ENCODE measurements at places on chromosomes 4 and X. TPM values are rescaled to one million over a fixed set of nuclear protein-coding genes. Genes with fewer than 3 reads are reported as not detected.
A peak's percentile ranks its signal among the peaks of the same experiment; 100 is the strongest.

DNA sequence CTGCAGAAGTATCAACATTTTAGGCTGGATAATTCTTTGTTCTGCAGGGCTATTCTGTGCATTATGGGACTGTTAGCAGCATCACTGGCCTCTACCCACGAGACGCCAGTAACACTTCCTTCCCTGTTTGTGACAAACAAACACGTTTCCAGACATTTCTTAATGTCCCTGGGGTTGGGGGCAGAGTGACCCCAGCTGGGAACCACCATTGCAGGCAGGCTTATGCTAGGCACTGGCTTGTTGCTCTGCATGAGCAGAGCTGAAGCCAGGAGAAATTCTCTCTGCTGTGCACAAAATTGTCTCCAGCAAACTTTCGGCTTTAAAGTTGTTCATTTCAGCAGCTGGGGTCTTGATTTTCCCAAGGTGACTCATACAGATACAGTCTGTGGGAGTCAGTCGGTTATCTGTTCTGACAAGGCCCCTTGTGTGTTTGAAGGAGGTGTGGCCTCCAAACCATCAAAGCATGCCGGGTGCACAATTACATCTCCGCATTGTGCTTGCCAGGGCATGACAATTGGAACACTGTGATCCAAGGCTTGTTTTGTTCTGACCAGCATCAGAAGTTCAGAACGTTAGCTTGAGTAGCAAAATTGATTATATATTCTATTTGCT, 156.4 kb upstream of the BOD1L1 start:
- DNase-seq: no peak

DNA sequence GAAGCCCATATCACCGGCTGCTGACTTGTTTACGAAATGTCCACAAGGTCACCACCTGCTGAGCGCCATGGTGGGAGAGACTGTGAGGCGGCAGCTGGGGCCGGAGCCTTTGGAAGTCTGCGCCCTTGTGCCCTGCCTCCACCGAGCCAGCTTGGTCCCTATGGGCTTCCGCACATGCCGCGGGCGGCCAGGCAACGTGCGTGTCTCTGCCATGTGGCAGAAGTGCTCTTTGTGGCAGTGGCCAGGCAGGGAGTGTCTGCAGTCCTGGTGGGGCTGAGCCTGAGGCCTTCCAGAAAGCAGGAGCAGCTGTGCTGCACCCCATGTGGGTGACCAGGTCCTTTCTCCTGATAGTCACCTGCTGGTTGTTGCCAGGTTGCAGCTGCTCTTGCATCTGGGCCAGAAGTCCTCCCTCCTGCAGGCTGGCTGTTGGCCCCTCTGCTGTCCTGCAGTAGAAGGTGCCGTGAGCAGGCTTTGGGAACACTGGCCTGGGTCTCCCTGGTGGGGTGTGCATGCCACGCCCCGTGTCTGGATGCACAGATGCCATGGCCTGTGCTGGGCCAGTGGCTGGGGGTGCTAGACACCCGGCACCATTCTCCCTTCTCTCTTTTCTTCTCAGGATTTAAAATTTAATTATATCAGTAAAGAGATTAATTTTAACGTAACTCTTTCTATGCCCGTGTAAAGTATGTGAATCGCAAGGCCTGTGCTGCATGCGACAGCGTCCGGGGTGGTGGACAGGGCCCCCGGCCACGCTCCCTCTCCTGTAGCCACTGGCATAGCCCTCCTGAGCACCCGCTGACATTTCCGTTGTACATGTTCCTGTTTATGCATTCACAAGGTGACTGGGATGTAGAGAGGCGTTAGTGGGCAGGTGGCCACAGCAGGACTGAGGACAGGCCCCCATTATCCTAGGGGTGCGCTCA, 8.7 kb upstream of the MSANTD1 start:
- no peak for DNase-seq

- DNase-seq: no peak
These were observed 32.7 kb downstream of the ELF2 start for GRCh38 chr4:139144161-139144859.

DNA sequence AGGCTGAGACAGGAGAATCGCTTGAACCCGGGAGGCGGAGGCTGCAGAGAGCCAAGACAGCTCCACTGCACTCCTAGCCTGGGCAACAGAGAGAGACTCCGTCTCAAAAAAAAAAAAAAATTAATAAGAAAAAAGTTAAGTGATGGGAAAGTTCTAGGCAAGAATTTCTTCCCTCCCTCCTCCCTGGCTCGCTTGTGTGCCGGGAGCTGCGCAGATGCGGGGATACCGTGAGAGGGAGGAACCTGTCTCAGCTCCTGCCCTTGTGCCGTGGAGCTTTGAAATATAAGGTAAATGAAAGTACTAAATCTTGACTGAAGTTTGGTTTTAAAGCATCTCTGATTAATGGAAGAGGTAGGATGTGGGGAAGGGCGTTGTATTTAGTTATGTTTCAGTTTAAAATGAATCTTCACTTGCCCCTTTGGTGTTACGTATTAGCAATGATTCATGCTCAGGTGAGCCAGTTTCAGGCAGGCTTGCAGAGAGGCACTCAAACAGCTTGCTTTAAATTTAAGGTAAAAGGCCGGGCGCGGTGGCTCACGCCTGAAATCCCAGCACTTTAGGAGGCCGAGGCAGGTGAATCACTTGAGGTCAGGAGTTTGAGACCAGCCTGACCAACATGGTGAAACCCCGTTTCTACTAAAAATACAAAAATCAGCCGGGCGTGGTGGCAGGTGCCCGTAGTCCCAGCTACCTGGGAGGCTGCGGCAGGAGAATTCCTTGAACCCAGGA, 1.4 kb upstream of the UFSP2 start:
- no peak for DNase-seq

DNA sequence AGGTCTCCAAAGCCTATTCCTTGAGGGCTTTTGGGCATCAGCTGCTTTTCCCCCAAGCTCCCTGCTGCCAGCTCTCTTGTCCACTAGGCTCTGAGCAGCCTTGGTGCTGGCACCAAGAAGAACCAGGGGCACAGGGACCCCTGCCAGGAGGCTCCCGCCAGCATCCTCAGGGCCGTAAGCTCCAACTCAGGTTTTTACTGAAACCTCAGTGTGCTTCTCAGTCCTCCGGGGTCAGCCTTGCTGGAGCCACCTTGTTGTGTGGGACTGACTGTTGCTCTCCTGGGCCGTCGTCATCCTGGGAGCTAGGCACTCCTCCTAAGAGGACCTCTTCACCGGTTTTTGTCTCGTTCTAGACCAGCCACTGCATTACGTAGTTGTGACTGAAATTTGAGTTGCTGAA, 38.9 kb downstream of the NOP14 start:
- no peak for DNase-seq

GRCh38 chrX:145881175-145881995, 63.8 kb downstream of the SLITRK2 start:
- DNase-seq: no peak

DNA sequence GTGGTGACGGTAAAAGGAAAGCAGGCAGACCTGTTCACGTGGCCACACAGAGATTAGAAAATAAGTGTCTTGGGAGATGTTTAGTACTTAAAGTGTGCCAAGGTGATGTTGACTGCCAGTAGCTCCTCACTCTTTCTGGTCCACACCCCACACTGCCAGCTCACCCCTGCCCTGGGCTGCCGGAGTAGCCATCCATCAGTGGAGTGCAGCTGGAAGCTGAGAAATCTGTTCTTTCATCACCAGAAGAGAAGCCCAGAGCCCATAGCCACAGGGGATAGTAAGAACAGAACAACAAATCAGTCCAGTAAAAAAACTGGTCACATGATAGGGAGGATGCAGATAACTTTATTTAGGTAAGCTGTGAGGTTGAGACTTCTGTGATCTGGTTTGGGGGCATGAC, 64.1 kb downstream of the WWC2 start:
- DNase-seq: no peak

DNA sequence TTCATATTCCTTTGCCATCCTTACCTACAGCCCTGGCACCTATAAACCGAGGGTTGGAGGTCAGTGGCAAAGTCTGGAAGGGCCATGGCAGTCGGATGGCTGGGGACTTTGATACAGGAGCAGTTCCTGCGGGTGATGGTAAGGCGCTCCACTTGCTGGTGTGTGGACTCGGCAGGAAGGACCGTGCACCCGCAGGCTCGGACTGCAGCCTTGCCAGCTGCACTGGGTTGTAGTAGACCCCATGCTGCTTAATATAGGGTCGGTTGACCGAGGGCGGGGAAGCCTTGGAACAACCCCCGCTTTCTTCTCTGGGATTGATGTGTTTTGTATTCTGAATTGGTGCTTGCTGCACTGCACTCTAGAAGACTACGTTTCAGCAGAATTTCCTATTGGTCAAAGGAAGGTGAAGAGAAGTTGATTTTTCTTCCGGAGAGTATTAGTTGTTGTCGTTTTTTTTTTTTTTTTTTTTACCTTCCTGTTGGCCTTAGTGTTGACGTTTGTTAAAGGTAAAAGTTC, 638 bp downstream of the BLTP1 start:
- DNase-seq: peak; percentile 21

- no peak for DNase-seq
These were observed 24.8 kb downstream of the RTL9 start for GRCh38 chrX:110383414-110383813.

GRCh38 chrX:12987900-12988594, 13.1 kb downstream of the TMSB4X start:
- DNase-seq: no peak

DNA sequence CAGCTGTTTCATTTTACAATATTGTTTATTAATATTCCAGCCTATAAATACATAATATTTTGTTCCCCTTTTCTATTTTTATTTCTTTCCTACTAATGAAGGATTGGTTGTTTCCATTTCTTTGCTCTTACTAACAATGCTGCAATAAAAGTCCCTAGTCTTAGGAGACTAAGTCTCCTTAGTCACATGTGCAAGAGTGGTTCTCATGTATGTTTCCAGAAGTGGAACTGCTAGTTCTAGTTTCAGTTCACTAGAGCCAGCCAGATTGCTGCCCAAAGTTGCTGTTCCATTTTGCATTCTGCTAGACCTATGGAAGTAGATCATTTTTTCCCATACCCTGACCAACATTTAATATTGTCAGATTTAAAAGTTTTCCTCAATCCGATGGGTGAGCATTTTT, 44.3 kb downstream of the CNGA1 start:
- DNase-seq: no peak

MRPS18C gene
- 61.0 TPM for total RNA-seq

C4orf36 gene
- not detected for total RNA-seq

JAKMIP1 gene
- 10.9 TPM for total RNA-seq

LRCH2 gene
- total RNA-seq: not detected

PNMA6F gene
- total RNA-seq: not detected

GLOD5 gene
- not detected for total RNA-seq
